ENCODE measurements at places on chromosomes 1 and 21. TPM values are rescaled to one million over a fixed set of nuclear protein-coding genes. Genes with fewer than 3 reads are reported as not detected.

Gene CR1
- total RNA-seq, result 8.6 TPM

Gene PATJ
- 122 TPM for total RNA-seq

Gene PBX1
- 59.6 TPM for total RNA-seq

Gene HES3
- total RNA-seq, result not detected

Gene HSPB7
- 2.4 TPM for total RNA-seq

Gene PCSK9
- 27.4 TPM for total RNA-seq
